HTR-8/SVneo (cell line): ENCODE measurements at places on chromosomes 1 and 21.

DNA sequence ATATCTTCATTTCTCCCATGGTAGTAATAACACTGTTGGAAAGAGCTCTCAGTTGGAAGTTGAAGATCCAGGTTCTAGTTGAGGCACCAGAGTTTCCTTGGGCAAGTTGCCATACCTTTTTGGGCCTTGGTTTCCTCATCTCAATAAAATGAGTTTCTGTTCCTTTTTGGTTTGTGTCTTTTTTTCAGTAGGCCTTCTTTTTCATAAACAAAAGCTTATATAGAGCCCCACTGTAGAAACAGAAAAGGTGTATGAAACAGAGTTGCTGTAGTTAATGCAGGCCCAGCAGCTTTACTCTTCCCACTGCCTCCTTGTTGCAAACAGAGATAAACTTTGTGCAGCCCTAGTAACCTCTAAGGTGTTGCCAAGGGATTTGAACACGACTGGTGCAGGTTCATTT lies 41.7 kb downstream of the WNT4 start:
- DNase-seq, result no peak

DNA sequence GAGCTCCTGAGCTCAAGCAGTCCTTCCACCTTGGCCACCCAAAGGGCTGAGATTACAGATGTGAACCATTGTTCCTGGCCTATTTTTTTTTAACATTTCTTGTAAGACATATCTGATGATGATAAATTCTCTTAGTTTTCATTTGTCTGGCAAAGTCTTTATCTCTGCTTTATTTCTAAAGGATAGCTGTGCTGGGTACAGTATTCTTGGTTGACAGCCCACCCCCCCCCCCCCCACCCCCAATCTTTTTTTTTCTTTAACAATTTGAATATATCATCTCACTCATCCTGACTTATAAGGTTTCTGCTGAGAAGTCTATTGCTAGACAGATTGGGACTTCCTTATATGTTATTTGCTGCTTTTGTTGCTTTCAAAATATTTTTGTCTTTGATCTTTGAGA lies 51.3 kb downstream of the PKN2 start:
- no peak for DNase-seq

DNA sequence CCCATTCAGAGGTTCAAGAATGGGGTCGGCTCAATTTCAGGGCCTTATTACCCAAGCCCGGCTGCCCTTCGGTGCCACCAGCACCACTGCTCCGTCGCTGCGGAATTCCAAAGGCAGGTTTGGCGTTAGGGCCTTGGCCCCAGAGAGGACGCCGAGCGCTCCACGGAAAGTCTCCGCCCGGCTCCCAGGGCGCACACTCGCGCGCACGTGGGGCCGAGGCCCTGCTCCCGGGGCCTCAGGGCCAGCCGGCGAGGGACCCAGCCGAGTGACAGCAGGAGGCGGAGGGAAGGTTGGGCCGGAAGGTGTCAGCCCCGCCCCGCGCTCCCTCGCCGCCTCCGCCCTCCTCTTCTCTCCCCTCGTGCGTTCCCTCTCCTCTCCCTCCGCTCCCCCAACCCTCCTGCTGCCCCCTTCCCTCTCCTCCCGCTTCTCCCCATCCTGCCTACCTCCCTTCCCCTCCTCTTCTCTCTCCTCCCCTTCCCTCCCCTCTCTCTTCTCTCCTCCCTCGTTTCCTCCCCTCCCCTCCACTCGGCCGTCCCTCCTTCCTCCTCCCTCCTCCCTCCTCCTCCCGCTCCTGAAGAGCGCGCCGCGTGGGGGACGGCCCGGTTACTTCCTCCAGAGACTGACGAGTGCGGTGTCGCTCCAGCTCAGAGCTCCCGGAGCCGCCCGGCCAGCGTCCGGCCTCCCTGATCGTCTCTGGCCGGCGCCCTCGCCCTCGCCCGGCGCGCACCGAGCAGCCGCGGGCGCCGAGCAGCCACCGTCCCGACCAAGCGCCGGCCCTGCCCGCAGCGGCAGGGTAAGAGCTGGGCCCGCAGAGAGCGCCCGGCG lies at the start of gene ETS2:
ETS2 (plus strand) TSS at position 602 of the 825 bp plus-strand sequence. CDS start 4,106 bp downstream, outside the sequence.
- DNase-seq, result peak; percentile 69

- no peak for DNase-seq
Measured at GRCh38 chr1:74812180-74812541, 79.2 kb downstream of the TYW3 start.

- DNase-seq, result no peak
Measured at GRCh38 chr1:117886101-117886795, 43.2 kb downstream of the GDAP2 start.

DNA sequence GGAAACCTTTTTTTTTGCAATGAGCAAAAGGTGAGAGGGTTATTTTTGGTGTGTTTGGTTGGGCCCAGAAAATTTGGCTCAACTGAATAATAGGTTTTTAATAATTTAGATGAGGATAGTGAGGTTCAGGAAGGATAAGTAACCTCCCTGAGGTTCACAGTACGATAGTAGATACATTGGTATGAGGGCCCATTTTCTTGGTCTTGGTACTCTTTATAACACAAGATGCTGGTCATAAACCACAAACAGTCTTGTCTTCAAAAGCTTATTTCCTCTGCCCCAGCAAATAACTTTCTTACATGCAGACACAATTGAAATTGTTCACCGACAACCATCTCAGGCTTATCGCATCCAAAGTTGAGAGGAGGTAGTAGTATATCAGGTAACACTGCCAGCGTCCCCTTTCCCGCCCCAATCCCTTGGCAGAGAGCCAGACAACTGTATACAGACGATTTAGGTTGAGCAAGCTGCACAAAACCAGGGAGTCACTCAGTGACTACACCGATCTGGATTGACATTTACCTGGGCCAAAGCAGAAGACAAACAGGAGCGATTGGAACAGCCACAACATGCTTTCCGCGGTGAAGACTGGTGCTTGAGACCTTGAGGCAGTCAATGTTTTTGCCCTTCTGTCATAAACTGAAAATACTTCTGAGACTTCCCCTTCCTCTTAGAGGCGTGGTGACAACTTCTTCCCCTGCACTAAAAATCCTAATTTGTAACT lies at the start of gene SLAMF6:
SLAMF6 (minus strand) TSS at position 634 of the 724 bp plus-strand sequence; CDS start at position 571, 63 bp downstream.
- no peak for DNase-seq

DNA sequence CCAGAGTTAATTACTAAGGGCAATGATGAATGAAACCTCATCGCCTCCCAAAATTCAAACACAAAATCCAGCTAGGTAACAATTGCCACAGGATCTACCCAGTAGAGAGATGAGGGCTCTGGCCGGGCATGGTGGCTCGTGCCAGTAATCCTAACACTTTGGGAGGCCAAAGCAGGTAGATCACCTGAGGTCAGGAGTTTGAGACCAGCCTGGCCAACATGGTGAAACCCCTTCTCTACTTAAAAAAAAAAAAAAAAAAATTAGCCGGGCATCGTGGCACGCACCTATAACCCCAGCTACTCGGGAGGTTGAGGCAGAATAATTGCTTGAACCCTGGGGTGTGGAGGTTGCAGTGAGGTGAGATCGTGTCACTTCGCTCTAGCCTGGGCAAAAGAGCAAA lies 15.8 kb downstream of the CD2 start:
- DNase-seq, result no peak

- DNase-seq, result no peak
Measured at GRCh38 chr1:71093938-71094337, 13.1 kb upstream of the ZRANB2 start.

GRCh38 chr1:7962014-7962335 lies 464 bp downstream of the PARK7 start:
- peak; percentile 15 for DNase-seq

DNA sequence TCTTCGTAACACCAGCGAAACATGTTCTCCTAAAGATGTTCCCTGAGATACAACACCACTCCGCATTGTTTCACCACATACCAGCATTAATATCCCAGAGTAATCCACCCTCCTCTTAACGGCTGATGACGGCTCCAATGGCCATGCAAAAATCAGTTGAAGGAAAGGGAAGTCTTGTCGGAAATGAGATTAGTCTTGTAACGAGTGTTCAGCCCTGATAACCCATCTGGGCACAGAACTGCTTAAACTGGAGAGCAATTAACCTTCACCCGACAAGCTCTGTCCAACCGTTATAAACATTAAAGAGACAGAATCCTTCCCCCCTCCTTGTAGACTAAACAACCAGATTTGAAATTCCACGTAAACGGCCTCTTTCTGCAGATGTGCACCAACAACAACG lies 21.9 kb downstream of the ERG start:
- no peak for DNase-seq

DNA sequence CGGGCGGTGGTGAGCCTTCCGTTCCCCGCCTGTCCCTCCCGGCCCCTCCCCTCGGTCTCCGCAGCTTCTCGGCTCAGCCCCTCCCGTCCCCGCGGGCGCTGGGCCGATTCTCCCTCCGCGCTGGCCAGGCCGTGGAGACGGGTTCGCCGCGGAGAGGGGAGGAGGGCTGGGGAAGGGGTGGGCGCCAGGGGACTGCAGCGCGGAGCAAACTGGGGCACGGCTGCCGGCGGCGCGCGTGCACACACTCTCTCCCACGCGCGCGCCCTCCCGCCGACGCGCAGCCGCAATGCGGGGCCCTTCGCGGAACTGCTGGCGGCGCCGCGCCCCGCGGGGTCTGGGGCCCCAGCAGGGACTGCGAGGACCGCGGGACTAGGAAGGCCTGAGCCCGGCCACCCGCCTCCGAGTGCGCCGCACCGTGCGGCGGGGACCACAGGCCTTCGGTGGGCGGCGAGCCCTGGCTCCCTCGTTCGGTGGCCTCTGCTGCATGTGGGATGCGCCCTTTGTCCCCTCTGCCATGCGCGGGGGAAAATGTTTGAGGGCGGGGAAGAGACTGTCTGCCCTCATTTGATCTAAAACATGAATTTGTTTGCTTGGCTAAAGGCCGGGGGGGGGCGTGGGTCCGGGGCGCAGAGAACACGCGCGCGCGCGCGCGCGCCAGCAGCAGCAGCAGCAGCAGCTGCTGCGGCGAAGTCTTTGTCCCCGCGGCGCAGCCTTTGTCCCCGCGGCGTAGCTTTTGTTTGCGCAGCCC lies 90.7 kb upstream of the VAMP3 start:
- peak; percentile 60 for DNase-seq

- DNase-seq, result no peak
Measured at GRCh38 chr1:192566657-192567056, 8.9 kb upstream of the RGS1 start.

- no peak for DNase-seq
Measured at GRCh38 chr1:236553370-236553769, 29.6 kb downstream of the LGALS8 start.

- DNase-seq, result no peak
Measured at GRCh38 chr1:231045286-231045685, 5.2 kb upstream of the FAM89A start.

- no peak for DNase-seq
Measured at GRCh38 chr1:4971666-4972065, 317.3 kb downstream of the AJAP1 start.

GRCh38 chr1:193674292-193674944 lies 488.0 kb upstream of the B3GALT2 start:
- peak; percentile 31 for DNase-seq
